ENCODE measurements at places on chromosomes 12 and 14.

GRCh38 chr14:68550338-68550715 is 242.5 kb downstream of the ZFP36L1 start:
- DNase-seq: peak; percentile 37

DNA sequence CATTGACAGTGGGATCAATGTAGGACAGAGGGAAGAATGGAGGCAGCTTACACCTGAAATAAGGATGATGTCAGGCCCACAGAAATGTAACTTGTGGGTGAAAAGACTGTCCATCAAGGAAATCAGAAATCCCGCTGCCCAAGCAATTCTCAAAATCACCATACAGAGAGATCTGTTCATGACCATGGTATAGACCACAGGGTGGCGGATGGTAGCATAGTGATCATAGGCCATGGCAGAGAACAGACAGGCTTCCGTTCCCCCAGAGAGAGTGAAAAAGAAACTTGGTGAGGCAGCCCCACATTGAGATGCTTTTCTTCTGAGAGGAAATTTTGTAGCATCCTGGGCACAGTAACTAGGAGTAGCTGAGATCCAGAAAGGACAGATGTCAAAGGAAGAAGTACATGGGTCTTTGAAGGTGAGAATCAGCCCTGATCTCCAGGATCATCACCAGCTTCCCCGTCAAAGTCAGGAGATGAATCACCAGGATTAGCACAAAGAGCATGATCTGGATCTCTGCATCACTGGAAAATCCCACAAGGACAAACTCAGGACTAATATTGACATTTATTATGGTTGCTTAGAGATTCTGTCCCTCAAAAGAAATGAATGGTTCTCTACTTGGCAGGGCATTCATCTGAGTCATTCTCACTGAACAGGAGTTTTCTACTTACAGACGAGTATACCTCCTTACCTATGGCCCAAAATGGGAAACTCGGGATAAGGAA is 5.5 kb upstream of the ZNF641 start:
- no peak for DNase-seq

- no peak for DNase-seq
These were observed 28.2 kb downstream of the TSPAN19 start for GRCh38 chr12:85007836-85008235.

- DNase-seq: no peak
These were observed 6.6 kb upstream of the NOP2 start for GRCh38 chr12:6574576-6575295.

GRCh38 chr12:20601668-20602280 is 93.4 kb upstream of the SLCO1C1 start:
- DNase-seq: peak; percentile 46

DNA sequence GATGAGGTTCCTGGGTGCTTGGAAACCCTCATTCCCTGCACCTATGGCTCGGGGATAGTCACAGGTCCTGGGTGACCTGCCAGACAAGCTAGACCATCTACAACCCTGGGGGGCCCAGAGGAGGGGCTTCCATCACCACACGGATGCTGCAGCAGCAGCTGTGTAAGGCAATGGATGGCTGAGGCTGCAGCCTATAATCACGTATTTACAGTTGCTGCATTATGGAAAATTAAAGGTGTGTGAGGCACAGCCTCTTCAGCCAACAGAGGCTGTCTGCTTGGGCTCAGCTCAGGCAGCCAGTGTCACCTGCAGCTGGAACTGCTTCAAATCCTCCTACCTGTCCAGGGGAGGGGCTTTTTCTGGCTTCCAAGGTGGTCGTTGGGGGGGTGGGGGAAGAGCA is 268.1 kb downstream of the CACNA1C start:
- DNase-seq: no peak

- no peak for DNase-seq
These were observed 90.9 kb upstream of the CPM start for GRCh38 chr12:69023840-69024239.

GRCh38 chr12:15839041-15839440 is 43.1 kb upstream of the STRAP start:
- no peak for DNase-seq

DNA sequence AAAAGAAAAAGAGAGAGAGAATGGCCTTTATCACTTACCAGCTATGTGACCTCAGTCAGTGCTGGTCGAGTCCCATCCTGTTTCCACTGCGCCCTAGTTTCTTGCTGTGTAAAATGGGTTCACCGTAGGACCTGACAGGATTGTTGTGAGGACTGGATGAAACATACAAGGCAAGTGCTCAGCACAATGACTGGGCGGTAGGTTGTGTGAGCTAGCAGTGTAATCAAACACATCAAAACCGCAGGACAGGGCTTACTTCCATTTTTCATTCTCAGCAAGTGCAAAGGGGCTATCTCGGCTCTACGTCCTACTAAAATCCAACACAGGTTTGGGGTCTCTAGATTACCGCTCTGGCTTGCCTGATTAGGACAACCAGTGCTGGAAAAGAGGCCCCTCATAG is 36.4 kb upstream of the ATXN2 start:
- no peak for DNase-seq

DNA sequence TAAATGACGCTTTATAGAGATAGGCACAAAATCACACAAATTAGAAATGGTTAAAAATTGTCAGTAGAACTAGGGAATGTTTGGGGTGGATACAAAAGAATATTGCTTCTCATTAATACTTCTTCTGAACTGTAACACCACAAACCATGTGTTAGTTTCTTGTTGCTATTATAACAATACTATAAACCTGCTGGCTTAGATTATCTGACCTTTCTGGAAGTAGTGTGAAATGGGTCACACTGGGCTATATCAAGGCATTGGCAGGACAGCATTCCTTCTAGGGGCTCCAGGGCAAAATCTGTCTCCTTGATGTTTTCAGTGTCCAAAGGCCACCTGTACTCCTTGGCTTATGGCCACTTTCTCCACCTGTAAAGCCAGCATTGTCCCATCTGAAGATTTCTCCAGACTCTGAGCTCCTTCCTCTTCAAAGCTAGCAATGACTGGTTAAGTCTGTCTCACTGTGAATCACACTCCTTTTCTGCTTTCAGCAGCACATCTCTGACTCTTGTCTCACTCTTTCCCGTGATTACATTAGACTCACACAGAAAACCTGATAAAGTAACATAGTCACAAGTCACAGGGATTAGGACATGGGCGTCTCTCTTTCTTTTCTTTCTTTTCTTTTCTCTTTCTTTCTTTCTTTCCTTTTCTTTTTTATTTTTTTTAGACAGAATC is 86.3 kb downstream of the SLC15A4 start:
- DNase-seq: no peak

DNA sequence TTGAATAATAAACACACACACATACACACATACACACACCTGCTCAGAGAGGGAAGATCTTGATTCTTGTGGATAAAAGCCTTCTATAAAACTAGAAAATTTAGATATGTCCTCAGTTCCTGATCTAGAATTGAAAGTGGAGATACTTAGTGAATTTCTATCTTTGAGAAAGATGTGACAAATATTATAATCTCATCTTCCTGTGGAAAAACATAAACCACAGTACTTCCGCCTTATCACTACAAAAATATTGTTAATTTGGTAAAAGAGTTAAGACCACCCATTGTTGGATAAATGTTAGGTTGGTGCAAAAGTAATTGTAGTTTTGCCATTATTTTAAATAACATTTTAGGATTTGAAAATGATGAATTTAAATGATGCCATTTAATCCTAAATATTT is at the start of gene KLRK1:
Gene KLRK1 (minus strand): TSS at position 138 of the 400 bp plus-strand sequence. CDS start 1,231 bp downstream, outside the sequence.
- no peak for DNase-seq

- peak; percentile 23 for DNase-seq
These were observed 52.2 kb downstream of the GOLGA5 start for GRCh38 chr14:92846162-92846897.

DNA sequence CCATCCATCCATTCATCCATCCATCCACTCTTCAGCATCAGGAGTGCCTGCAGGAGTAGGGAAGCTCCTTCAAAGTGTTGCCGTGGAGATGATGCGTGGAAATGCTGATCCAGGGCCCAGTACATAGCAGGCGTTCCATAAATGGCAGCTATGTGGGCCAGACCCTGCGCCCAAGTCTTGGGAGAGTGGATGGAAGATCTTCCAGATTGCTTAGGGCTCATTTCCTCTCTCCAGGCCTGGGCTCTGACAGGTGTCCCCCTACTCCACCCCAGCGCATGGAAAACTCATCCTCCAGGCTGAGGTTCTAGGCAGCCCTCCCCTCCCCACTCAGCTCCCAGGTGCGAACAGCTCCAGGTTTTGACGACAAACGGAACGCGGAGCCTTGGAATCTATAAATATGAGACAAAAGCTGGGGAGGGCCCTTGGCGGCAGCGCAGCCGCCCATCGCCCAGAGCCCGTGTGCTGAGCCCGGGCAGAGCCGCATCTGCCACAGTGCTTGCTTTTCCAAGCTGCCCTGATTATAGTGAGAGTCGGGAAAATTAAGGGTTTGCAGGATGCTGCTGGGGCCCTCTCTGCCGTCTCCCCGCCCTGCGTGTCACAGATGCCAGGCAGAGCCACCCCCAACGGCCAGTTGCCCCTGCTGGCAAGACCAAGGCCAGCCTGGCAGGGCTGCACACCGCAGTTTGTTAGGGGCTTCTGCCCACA is 1.6 kb downstream of the BEGAIN start:
- DNase-seq: no peak

GRCh38 chr12:124390442-124391097 is 95.7 kb downstream of the RFLNA start:
- peak; percentile 94 for DNase-seq

- no peak for DNase-seq
These were observed 62.6 kb downstream of the WASHC4 start for GRCh38 chr12:105170139-105170538.
